NCI-H1694 (cell line): ENCODE measurements at places on chromosomes 7 and 10.

GRCh38 chr10:5648494-5649457, 17.6 kb downstream of the ASB13 start:
- DNase-seq, result no peak

DNA sequence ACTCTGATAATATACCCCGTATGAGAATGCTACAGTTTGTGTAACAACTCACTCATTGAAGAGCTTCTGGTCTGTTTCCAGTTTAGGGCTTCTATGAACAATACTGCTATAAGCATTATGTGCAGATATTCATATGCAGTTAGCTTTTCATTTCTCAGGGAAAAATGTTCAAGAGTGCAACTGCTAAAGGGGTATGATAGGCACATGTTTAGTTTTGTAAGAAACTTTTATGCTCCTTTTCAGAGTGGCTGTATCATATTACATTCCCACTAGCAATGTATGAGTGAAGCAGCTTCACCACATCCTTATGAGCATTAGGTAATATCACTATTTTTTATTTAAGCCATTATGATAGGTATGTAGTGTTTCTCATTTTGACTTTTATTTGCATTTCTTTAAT, 182.6 kb upstream of the CXCL12 start:
- no peak for DNase-seq

GRCh38 chr7:89238156-89238555, 442.6 kb upstream of the TEX47 start:
- no peak for DNase-seq

GRCh38 chr10:31977440-31978155, 49.0 kb upstream of the ARHGAP12 start:
- DNase-seq, result no peak

GRCh38 chr10:64430690-64431323, 909.6 kb downstream of the REEP3 start:
- no peak for DNase-seq

DNA sequence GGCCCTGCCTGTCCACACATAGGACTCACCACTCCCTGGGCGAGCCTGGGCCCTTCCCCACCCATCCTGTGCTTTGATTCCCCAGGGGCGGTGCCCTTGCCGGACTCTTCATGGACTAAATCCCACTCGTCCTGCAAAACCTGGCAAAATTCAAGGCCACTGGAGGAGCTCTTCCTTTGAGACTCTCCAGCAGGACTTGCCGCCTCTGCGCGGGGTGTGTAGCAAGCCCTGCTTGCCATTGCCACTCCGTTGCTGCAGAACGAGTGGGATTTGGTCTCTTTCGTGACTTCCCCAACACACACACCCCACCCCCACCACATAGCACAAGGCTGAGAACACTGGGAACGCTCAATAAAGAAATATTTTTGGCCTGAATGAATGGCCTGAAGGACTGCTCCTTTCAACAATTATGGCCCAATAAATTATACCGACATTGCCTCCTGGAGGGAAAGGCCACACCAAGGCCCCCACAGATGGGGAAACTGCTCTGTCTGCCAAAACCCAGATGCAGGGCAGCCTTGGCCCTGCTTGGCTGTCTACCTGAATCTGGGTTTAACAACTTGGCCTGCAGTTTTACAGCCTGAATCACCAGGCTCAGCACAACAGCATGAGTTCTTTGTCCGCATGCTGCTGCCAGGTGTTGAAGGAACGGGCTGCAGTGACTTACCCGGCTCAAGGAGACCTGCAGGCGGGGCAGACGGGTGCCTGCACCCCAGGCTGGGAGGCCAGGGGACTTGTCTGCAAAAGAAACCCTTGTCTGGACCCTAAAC, 72.8 kb upstream of the KAT6B start:
- DNase-seq, result no peak

- DNase-seq, result no peak
Observed at GRCh38 chr10:27614776-27615175, 110.7 kb downstream of the RAB18 start.

- DNase-seq, result no peak
Observed at GRCh38 chr7:77548206-77548605, 11.1 kb downstream of the PTPN12 start.

DNA sequence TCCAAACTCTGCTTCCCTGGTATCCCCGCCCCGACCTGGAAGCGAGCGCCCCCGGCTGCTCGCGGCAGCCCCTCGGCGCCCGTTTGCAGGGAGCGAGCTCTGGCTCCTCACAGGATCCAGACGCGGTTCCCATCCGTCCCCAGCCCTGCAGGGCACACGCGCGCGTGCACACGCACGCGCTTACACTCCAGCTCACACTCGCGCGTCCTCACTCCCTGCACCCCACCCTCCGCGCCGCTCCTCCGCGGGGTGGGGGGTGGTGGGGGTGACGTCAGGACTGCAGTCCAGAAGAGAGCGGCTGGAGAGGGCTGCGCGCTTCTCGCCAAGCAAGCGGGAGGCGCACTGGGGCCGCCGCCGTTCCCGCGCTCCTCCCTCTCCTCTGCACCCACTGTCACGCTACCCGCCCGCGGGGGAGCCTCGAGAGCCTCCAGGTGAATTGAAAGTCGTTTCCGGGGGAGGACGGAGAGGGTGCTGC, 255.6 kb downstream of the OTUD1 start:
- DNase-seq, result no peak

DNA sequence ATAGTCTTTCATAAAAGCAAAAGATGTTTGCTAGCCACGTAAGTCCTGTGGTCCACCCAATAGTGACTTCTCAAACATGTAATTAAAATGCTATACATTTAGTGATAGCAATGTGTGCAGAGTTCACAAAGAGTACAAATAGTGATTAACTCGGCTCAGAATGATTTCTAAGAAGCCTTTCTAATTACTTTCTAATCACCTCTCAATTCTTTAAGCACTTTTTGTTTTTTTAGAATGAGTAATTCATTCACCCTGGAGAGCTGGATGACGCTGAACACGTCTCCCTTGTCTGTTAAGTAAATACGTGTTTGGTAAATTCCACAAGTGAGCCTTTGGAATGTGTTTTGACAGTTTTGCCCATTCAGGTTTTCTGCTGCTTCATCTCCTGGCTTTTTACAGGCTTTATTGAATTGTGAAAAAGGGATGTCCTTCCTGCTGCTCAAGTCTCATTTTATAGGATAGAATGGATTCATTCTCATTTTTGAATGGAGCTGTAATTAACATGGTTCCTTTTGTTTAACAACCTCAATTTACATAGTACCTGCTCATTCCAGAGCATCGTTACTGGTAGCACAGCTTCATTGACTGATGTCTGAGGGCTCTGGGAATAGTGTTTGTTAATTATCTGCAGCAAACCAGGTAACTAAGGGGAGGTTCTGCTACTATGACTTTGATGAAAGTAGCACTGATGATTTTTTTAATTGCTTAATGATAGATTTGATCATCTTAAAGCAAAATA, 212.1 kb downstream of the VTI1A start:
- no peak for DNase-seq

- no peak for DNase-seq
Observed at GRCh38 chr7:91306266-91306665, 42.0 kb downstream of the FZD1 start.

GRCh38 chr7:117827862-117828261, 45.4 kb downstream of the CTTNBP2 start:
- DNase-seq, result no peak

GRCh38 chr7:107754642-107755041, 10.7 kb downstream of the CBLL1 start:
- no peak for DNase-seq

DNA sequence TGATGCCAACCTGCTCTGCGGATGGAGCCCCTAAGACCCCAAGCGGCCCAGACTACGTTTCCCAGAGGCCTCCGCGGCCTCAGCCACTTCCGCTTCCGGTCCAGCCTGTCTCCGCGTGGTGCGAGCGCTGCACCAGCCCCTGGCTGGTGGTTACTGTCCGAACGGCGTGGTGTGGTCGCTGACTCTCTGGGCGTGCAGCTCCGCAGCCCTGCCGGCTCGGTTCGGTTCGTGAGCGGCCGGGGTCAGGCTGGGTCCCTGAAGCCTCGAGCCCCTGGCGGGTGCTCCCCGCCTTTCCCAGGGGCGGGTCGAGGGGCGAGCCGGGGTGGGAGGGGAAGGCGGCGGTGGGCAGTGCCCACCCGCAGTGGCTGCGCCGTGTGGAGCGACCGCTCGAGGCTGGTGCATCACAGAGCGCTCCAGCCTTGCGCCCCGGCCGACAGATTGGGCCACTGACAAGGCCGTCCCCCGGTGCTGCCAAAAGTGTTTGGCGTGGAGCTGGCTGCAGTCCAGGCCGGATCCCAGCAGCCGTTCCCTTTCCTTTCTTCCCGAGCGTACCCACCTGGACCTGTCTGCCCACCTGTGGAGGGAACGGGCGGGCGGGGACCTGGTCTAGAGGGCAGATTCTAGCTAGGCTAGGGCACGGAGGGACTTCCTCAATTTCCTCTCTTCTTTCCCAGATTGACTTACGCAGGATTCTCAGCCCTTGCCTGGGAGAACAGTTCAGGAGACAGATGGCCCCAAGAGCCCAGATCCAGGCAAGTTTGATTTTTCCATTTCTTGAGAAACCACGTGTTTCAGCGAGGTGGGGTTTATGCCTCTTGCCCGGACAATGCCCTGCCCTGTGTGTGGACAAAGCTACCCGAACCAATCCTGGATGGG, at the start of gene ZNF485:
TSS of gene ZNF485 (plus strand) at position 116 of the 876 bp plus-strand sequence. CDS start at position 729, 613 bp downstream.
- no peak for DNase-seq

GRCh38 chr7:66092654-66093053, 17.0 kb downstream of the ASL start:
- no peak for DNase-seq

DNA sequence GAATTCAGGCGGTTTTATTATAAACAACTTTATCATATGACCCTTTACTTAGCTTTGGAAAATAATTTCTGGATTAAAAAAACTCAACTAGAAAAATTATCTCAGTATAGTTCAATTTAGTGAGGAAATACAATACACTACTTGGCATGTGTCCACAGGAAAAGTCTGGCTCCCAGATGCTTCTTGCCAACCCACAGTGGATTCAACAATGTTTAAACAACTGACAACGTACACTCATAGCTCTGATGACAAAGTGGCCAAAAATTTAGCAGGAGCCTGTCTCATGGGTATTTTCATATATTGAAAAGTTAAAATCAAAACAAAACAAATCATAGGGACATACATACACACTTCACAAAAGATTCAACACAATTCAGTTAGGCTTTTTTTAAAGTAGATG, 158.8 kb downstream of the SKAP2 start:
- peak; percentile 91 for DNase-seq

- DNase-seq, result no peak
Observed at GRCh38 chr7:150721970-150722373, 5.6 kb downstream of the GIMAP1 start.

DNA sequence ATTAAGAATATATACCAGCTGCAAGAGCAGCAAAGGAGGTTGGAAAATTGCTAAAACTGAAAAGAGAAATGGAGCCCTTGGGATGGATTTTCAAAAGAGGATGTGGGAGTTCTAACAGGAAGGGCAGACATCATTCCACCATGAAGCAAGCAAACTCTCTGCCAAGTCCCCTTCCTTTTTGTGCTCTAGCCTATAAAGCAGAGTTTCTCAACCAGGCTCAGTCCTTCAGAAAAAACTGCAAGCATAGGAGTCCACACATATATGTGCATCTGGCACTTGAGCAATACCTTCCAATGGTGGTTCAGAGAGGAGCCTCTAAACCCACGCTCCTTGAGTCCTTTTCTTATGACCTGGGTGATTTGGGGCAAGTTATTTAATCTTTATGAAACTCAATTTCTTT, 98.6 kb upstream of the MKX start:
- no peak for DNase-seq

DNA sequence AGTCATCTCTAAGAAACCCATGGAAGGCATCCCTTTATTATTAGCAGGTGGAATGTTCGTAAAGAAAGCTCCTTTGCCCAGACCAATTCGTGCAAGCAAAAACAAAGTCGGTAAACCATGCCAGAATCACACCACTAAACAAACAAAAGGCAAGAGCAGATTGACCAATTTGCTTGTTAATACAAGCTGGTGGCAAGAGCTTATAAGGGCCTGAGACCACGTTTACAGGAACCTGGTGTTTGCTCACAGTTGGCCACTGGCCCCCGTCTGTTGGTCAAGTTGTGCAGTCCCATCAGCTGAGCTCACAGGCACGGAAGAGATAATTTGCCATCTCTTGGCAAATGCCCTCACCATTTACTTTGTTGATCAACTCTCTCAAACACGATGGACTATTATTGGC, 342.2 kb upstream of the MKI67 start:
- DNase-seq, result no peak

- no peak for DNase-seq
Observed at GRCh38 chr7:121519548-121520521, 123.7 kb upstream of the FAM3C start.

GRCh38 chr10:86667421-86668181, 710 bp upstream of the LDB3 start:
- DNase-seq, result no peak

- no peak for DNase-seq
Observed at GRCh38 chr7:131068604-131069021, 259.1 kb upstream of the MKLN1 start.
